ENCODE measurements at places on chromosomes 12 and 14. TPM values are rescaled to one million over a fixed set of nuclear protein-coding genes. Genes with fewer than 3 reads are reported as not detected.

- DNase-seq: no peak
Observed at GRCh38 chr14:93965287-93965821, 11.0 kb downstream of the ASB2 start.

The TMPRSS12 gene
- not detected for polyA plus RNA-seq

GRCh38 chr14:56687123-56687522 is 107.5 kb downstream of the TMEM260 start:
- DNase-seq: no peak

The NEDD1 gene
- 24.7 TPM for polyA plus RNA-seq

DNA sequence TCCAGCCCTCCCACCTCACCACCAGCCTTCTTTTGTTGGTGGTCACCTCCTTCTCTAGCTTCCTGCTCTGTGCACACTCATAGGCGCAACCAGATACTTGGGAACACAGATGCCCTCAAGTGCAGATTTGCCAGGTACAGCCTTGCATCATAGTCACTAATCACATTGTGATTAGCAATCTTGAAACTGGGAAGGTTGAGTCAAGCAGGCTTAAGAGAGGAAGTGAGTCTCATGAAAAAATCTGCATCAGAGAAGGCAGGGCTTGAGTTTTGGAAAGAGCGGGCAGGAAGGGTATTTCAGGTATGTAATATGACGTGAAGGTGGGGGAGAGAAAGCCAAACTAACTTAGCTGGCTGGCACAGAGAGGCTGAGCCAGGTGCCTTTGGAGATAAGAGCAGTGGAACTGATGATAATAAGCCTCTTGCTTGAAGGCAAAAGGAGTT is 2.7 kb upstream of the RABGGTA start:
- no peak for DNase-seq

Data from muscle of back (tissue), 13 donors.